T follicular helper cell (primary cell): ENCODE measurements at places on chromosomes 12 and 14.

GRCh38 chr12:67648521-67649260, at the start of gene DYRK2:
DYRK2 (plus strand) TSS chr12:67648745; CDS start chr12:67649134, 389 bp downstream.
- DNase-seq: peak; percentile 68

DNA sequence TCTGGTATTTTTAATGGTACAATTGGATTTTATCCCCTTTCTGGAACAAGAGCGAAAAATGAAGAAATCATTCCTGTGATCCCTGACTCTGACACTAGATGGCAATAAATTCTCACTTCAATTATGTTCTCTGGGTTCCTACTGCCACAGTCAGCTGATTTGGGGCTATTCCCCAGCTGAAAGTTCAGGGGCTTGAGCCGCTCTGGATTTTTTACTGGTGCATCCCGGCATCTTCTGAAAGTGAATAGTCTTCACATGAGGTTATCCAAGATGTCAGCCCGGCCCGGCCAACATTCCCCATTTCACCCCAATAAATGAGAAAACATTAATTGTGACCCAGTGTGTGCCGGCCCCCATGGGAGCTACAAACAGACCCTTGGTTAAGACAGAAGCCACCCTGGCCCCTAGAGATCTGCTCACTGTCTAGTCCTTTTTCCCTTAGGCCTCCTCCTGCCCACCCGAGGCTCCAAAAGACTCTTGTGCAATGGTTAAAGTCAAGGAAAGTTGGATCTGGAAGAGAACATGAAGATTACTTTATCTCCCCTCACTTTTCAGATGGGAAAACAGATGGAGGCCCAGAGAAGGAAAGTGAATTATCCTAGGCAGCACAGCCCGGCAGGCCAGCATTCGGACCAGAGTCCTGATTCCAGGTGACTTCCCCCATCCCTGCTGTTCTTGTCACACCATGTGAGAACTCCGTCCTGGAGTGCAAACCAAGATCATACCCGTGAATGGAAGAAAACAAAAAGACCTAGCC, 20.8 kb downstream of the CKAP4 start:
- no peak for DNase-seq

- no peak for DNase-seq
These were observed 113.5 kb upstream of the EGLN3 start for GRCh38 chr14:34064349-34064748.

DNA sequence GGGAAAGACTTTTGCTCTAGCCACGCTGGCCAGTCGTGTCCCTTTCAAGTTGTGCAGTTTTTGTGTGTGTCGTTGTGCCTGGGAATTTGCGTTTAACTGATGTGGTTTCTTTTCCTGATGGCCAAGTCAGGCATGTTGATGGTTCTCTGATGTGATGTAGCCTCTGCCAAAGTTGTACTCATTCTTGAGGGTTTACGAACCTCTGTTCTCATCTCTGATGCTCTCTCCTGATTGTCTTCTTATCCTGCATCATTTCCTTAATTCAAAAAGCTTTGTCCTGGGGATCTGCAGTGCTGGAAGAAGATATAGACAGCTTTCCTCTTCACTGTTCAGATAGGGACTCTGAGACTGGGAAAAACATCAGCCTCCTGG, 25.4 kb downstream of the CD9 start:
- DNase-seq: no peak

DNA sequence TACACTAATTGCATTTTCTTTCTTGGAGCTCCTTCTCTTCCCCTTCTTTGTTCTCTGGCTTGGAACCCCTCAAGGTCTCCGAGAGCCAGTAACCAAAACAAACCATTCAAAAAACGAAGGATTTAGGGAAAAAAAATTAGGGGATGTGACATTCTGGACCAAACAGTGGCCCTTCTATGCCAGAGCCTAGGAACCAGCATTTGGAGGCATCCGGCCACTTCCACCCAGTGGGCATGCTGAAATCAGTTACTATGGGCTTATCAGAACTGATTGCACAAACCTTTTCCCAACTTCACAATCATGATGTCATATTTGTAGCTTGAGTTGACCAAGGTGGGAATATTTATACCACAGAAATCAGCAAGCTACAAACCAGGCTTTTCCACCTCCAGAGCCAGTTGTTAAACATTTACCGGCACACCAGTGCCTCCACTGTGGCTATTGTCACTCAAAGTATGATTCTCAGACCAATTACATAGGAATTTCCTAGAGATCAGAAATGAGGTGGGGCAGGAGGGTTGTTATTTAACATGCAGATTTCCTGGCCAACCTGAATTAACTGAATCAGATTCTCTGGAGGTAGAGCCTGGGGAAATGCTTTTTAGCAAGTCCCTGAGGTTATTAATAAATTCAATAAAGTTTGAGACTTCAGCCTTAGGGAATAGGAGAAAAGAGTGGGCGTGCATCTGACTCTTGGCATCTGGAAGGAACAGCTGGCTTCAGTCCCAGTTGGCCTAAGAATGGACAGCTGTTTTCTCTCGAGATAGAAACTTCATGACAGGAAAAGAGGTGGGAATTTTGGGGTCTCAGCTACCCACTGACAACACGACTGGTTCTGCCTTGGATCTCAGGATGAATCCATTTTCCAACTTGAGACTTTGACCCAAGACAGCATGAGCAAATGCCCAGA, 273.9 kb downstream of the ZFP36L1 start:
- DNase-seq: no peak

- DNase-seq: no peak
These were observed 43.7 kb upstream of the PHC1 start for GRCh38 chr12:8870586-8870985.

DNA sequence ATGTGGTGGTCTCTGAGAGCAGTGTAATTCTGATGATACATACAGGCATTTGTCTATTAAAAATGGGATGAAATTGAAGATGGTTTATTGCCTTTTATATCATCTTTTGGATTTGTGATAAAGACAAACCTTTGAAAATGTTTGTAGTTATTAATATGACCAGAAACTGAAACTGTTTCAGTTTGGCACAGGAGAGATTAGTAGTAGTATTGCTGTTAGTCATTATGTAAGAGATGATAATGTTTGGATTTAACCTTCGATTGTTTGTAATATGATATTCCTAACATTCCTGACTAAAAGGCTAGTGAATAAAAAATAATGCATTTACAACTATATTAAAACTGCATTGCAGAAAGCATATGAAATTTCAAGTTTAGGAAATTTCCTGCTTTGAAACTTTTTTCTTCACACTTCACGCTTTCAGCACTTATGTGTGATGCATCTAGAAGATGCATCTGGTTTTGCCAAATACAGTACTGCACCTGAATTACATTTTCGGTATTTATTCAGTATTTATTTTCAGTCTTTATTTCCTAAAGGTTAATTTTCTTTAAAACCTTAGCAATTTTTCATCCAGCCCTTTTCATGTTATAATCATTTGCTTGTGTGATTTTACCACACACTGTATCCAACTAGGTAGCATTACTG, 25.5 kb downstream of the ADIPOR2 start:
- no peak for DNase-seq

- no peak for DNase-seq
These were observed 890 bp downstream of the SPTLC2 start for GRCh38 chr14:77615361-77616132.

DNA sequence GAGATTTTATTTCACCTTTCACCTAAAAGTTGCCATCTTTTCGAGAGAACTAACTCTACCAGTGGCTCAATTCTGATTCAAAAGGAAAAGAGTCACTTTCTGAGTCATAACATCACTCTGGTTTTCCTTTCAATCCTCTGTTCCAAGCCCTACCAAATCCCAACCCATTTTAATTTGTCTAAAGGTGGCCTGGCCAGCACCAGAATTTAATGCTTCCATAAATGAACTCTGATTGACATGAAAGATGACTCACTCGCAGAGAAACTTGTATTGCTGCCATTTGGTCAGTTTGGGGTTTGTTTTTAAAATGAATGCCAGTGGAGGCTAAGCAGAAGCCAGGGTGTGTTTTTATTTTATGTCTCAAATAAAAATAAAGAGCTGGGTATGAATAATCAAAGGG, 117.4 kb upstream of the SOX5 start:
- DNase-seq: no peak

GRCh38 chr14:51744372-51745130, 92.8 kb downstream of the FRMD6 start:
- no peak for DNase-seq

GRCh38 chr12:95282266-95282665, 64.7 kb downstream of the VEZT start:
- no peak for DNase-seq

GRCh38 chr12:110590806-110591326, 7.7 kb upstream of the PPTC7 start:
- no peak for DNase-seq

- DNase-seq: no peak
These were observed 90.8 kb downstream of the PRICKLE1 start for GRCh38 chr12:42498549-42499247.

DNA sequence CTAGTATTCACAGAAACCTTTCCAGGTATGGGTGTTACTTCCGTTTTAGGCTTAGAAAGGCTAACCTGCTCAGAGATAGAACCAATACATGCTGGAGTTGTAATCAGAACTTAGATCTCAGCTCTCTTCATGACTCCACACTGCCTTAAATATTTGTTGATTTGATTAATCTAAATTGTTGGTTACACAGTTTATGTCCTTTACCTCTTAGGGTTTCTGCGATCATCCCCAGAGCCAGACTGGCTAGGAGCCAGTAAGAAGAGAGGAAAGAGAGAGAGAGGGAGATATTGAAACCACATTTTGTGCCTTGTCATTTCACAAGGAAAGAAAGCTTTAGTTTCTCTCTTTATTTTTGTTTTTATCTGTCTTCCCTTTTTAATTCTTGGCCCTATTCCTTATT, 16.8 kb upstream of the MGP start:
- no peak for DNase-seq

DNA sequence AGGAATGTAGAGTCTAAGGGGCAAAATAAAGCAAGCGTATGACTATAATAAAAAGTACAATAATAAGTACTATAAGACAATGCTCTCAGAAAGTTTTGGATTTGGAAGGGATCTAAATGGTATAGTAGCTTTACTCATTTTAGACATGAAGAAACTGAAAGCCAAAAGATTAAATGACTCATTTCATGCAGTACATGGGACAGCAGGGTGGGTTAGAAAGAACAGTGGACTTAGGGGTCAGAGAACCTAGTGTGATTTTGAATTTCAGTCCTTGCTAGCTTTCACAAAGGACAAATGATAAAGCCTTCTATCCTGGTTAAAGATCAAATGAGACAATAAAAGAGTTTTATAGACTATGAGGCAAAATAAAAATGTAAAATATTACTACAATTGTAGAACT, 6.8 kb upstream of the LEMD3 start:
- DNase-seq: no peak

GRCh38 chr12:113548467-113548866, 76.8 kb upstream of the LHX5 start:
- DNase-seq: no peak

- DNase-seq: no peak
These were observed 272.6 kb downstream of the CCER1 start for GRCh38 chr12:90682398-90682797.

- no peak for DNase-seq
These were observed 34.1 kb upstream of the DAAM1 start for GRCh38 chr14:59154373-59154772.

DNA sequence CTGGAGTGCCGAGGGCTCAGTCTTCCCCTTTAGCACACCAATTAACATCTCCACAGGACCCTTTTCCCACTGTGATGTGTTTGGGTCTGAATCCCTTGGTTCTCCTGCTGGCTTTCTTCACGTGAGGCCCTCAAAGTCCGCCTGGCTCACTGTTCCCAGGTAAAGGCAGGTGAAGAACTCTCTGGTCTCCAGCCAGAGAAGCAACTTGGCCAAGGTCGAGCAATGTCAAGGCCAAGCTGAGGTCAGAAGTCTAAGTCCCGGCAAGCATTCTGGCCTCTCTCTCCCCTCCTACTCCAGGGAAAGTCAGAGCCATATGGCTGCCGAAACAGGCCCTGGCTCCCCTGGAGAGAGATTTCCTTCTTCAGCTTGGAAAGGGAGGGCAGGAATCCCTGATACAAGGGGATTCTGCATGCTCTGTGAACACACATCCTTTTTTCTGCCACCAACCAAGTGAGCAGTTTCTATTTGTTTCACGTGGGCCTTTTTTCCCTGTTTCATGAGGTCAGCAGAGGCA, 61.4 kb upstream of the ESRRB start:
- no peak for DNase-seq

DNA sequence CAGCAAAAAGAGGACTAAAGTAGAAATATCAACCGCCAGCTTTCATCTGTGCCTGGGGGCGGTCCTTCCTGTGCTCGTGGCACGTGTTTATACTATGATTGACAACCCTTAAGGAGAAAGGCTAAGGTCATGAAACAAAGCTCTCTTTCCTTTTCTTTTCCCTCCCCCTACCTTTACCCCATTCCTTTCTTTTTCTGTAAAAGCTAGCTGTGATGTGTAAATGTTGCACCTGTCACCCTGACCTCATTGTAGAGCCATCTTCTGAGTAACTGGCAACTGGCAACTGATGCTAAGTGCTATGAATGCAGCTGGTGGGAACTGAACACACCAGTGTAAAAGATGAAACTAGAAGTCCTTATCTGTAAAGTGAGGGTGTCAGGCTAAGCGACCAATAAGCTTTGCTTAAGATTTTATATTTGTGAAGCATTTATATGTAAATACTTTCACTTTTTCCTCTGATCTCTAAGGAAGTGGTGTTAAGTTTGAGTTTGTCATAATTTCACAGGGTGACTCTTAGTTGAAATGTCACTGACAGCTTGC, 102.8 kb upstream of the BCAT1 start:
- DNase-seq: peak; percentile 40

DNA sequence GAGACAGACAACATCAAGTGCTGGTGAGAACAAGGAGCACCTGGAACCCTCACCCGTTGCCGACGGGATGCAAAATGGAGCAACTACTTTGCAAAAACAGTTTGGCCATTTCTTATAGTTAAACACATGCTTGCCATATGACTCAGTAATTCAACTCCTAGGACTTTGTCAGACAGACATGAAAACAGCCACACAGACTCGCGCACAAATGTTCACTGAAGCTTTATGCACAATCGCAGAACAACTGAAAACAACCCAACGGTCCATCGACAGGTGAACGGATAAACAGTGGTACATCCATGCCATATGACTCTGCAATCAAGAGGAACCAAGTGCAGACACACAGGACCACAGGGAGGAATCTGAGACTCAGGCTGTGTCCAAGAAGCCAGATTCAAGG, 30.8 kb downstream of the NCOR2 start:
- DNase-seq: no peak

DNA sequence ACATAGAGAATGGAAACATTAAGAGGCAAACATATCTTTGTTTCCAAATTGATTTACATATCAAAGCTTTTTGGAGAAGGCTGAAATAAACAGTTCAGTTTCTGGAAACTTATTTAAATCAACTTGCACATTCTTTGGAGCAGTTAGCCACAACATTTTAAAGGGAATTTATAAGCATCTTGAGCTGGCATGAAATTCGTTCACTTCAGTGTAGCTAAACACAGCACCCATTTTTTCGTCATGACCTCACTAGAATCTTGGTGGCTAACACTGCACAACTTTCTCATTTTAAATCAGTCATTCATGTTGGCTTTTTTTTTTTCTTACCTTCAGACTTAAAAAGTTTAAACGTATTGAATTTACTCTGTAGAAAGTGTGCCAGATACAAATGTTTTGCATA, 1139.9 kb upstream of the FLRT2 start:
- no peak for DNase-seq
